ENCODE measurements at places on chromosomes 2 and 18.

DNA sequence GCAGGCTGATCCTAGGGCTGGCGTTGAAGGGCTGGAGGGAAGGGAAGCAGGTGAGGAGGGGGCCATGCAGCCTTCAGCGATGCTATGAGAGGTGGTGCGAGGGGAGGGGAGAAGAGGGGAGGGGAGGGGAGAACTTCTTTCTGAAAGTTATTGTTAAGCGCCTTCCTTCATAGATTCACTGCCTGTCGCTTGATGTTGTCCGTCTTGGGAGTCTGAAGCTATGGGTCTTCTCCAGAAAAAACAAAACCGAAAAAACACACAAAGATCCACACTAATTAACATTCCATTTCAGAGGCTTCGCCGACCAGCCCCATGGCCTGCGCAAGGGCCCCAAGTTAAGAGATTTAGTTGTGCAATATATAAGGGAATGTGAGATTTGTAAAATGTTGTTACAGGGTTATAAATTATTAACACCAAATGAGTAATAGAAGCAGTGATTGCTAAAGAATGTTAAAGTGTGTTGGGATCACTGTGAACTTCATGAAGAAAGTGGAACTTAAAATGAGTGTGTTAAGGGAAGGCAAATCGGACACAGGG lies 758 bp downstream of the CFAP221 start:
- no peak for DNase-seq

DNA sequence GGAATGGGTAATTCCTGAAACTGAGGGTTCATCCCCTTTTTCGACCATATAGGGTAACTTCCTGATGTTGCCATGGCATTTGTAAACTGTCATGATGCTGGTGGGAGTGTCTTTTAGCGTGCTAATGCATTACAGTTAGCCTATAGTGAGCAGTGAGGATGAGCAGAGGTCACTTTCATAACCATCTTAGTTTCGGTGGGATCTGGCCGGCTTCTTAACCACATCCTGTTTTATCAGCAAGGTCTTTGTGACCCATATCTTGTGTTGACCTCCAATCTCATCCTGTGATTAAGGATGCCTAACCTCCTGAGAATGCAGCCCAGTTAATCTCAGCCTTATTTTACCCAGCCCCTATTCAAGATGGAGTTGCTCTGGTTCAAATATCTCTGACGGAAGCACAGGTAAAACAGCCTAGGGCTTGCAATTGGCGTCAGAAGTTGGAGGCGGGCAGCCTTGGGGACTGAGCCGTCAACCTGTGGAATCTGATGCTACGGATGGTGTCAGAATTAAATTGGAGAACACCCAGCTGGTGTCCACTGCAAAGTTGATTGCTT lies 19.5 kb downstream of the RALBP1 start:
- peak; percentile 85 for DNase-seq

DNA sequence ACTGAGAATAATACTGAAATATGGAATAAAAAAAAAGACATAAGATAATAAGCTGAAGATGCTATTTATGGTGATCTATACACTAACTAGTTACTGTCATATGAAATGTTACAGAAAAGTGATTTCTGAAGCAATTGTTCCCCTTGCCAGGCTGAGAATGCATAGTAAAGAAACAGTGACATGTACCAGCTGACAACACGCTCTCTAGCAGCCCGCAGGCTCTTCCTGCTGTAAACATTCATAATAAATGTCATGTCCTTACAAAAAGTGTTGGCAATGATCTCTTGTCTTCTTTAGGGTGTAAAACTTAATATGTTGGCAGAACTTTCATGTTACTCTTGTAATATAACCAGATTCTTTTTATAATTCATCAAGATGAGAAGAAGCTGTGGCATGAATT lies 1171.3 kb downstream of the DSC3 start:
- no peak for DNase-seq

GRCh38 chr18:7662866-7663265 lies 95.8 kb downstream of the PTPRM start:
- no peak for DNase-seq

DNA sequence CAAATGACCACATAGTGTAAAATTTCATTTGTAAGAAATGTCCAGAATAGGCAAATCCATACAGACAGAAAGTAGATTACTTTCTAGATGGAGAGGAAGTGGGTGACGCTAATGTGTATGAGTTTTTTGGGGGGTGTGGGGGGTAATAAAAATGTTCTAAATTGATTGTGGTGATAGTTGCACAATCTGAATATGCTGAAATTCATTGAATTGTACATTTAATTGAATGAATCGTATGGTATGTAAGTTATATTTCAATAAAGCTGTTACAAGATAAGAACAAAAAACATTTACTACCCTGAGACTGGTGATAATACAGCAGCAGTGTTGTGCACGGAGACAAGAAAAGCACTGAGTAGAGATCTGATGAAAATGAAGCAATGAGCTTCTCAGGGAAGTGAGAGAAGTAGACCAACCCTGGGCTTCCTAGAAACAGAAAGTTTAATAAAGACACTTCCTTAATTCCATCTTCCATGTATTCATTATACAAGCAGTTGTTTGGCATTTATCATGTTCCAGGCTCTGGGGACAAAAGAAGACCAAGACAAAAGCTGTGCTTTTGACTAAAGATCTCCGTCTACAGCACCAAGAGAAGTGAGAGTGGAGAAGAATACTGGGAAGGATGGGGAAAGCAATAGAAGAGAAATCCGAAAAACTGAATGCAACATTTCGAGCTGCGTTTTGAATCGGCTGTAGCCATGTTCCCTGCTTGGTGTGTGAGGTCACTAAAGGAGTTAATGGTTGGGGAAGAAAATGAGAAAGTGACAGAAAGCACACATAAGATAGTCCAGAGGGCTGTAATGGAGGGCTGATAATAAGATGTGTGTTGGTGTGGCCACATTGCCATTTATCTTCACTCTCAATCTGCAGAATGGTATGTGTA lies 1.8 kb upstream of the PDE11A start:
- peak; percentile 66 for DNase-seq

- no peak for DNase-seq
These were observed 116.6 kb upstream of the MYCN start for GRCh38 chr2:15823459-15824396.

GRCh38 chr2:189129971-189130370 lies 49.6 kb downstream of the COL5A2 start:
- DNase-seq: no peak

DNA sequence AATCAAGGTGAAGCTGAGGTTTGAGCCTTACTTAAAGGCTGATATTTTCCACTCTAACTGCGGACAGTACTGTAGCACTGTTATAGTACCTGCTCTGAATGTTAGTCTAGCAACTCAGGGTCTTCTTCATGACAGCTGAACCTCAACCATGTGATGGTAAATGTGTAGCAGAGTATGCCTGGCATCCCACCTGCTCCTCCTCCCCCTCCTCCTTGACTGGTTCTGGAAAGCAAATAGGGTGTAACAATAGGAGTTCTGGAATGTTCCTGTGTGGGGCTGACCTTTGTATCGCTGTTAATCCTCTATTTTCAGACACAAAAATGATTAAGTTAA lies 447 bp upstream of the CCL20 start:
- DNase-seq: no peak

- peak; percentile 99 for DNase-seq
These were observed 30.2 kb upstream of the IL1R2 start for GRCh38 chr2:101961338-101962191.

- DNase-seq: no peak
These were observed 637.6 kb downstream of the ADCYAP1 start for GRCh38 chr18:1542230-1542774.

- DNase-seq: no peak
These were observed 398.1 kb downstream of the TNS1 start for GRCh38 chr2:217604527-217605194.

DNA sequence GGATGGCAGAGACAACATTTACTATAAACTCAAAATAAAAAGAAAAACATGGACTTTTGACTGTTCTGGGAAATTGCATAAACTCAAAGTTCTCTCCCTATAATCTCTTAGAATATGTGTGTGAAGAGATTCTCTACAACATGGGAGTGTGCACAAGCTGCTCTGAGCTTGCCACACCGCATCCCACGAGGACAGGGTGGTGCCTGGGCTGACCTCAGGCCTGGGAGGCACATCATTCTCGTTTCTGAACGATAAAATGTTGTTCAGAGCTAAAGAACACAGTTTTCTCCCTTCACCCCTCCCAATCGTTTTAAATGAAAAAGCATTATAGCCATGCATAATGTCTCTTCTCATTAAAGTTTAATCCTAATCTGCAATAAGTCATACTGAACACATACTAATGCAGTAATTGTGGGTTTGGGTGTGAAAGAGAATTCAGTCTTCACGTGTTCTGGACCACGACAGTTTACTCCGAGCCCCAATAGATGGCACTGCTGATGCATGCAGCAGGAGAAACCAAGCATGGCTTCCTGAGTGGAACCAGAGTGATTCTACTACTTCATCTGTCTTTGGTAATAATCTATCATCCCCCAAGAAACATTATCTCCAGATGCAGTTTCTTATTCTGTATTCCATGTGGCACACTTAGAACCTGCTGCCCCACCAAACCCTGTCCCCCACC lies 46.9 kb upstream of the LAMA1 start:
- no peak for DNase-seq

DNA sequence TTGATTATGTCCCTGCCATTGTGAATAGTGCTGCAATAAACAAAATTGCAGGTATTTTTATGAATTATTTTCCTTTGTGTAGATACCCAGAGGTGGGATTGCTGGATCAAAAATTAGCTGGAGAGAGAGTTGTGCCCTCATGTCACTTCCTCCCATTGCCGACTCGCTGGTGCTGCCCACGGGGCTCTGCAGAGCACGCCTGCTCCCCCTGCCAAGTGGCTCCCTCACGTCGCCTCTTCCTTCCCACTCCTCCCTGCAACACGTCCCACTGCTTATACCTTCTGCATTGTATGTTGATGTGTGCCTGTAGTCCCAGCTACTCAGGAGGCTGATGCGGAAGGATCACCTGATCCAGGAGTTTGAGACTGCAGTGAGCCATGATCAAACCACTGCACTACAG lies 28.1 kb downstream of the PRELID3A start:
- DNase-seq: no peak

GRCh38 chr2:60157283-60157682 lies 396.2 kb downstream of the BCL11A start:
- no peak for DNase-seq

DNA sequence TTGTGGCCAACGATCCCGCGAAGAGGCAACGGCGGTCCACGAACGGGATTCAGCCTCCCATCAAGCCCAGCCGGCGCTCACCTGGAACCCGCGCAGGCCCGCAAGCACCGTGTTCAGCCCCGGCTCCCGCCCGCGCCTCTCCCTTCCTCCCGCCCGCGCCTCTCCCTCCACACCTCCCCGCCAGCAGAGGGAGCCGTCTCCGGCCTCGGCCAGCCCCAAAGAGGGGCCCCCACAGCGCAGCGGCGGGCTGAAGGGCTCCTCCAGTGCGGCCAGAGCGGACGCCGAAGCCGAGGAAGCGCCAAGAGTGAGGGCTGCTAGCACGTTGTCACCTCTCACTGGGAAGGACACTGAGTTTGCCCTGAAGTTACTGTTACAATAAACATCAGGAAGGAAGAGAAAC lies 55.3 kb upstream of the LAPTM4A start:
- DNase-seq: no peak

GRCh38 chr2:219277703-219278654 lies 1.2 kb upstream of the DNAJB2 start:
- peak; percentile 55 for DNase-seq

GRCh38 chr2:23589220-23589647 lies 204.3 kb downstream of the KLHL29 start:
- DNase-seq: no peak

DNA sequence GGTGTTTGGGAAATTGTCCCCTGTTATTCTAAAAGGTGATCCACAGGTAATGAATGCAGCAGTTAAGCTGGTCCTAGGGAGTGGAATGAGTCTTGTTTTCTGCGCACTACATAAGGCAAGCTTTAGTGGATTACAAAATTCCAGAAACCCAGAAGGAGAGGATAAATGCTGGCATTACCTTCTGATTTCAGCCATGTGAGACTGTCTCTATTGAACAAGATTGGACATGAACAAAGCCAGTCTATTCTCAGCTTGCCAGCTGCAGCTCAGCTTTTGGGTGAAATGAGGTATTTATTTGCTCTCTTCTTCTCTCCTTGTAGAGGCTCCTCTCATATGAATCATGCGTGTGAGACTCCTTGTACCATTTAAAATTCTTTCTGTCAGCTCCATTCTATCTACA lies 944.9 kb downstream of the CNTNAP5 start:
- no peak for DNase-seq
